ENCODE measurements at places on chromosomes 13 and 19.

- DNase-seq, result no peak
These were observed 72.5 kb downstream of the RYR1 start for GRCh38 chr19:38505958-38506357.

DNA sequence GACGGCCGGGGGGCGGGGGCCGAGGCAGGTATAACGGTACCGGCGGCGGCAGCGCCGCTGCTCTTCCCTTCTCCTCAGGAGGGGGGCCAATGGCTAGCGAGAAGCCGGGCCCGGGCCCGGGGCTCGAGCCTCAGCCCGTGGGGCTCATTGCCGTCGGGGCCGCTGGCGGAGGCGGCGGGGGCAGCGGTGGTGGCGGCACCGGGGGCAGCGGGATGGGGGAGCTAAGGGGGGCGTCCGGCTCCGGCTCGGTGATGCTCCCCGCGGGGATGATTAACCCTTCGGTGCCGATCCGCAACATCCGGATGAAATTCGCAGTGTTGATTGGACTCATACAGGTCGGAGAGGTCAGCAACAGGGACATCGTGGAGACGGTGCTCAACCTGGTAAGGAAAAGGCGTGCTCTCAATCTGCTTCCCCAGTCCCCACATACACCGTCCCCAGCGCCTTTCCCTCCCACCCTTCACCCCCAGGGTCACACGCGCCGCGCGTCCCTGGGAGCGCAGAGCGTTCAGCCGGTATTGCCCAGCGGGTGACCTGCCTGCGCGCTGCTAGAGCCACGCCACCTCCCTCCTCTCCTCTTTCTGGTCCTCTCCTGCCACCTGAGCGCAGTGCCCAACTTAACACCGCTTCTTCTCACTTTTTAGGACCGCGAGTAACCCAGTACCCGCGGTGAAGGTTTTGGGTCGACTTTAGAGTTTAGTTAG lies 814 bp downstream of the NBEA start:
- no peak for DNase-seq

DNA sequence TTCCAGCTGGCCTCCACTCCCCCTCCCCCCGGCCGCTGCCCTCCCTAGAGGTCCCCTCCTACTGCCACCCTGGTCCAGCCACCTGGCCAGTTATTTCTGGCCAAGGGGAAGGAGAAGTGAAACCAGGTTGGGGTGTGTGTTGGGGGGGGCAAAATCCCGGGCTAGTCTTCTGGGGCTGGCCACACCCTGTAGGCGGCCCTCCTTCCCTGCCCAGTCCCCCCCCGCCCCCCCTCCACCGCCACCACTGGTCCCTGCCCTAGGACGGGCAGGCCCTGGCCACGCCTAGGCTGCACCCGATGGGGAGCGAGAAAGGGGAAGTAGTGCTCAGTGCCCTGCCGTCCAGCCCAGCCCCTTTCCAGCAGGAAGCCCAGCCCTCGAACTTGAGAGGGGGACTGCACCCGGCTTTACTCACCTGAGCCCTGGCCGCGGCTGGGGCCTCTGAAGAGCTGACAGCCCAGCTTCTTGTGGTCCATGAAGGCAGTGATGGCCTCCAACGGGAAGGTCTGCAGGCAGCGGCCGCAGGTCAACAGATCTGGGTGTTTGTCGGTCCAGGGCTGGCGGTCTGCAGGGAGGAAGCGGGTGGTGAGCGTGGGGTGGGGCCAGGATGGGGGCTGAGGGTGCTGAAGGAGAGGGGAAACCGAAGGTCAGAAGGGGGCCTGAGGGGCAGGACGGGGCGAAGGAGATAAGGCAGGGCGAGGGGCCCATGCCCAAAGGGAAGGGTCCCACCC lies 813 bp downstream of the ZNF296 start:
- DNase-seq, result no peak

- DNase-seq, result no peak
These were observed 13.5 kb upstream of the TPM4 start for GRCh38 chr19:16062789-16063188.

GRCh38 chr19:47236072-47236675 lies 5.2 kb upstream of the BBC3 start:
- no peak for DNase-seq

DNA sequence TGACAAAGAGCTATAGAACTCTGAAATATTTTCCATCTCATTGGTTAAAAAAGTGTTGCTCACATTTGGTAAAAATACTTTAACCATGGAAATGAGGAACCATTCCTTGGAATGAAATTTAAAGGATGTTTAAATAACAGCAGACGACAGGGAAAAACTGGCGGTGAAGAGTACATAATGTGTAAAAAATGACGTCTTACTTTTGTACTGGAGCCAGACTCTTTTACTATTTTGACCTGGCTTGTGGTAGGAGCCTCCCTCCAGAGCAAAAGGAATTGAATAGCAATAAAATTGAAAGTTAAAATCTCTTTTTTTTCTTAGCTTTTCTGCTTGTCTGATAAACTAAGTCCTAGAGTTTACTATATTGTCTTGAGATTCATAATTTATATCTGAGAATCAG lies 426.2 kb upstream of the KLHL1 start:
- DNase-seq, result no peak

- DNase-seq, result no peak
These were observed 27.3 kb downstream of the ALOX5AP start for GRCh38 chr13:30762643-30763042.

DNA sequence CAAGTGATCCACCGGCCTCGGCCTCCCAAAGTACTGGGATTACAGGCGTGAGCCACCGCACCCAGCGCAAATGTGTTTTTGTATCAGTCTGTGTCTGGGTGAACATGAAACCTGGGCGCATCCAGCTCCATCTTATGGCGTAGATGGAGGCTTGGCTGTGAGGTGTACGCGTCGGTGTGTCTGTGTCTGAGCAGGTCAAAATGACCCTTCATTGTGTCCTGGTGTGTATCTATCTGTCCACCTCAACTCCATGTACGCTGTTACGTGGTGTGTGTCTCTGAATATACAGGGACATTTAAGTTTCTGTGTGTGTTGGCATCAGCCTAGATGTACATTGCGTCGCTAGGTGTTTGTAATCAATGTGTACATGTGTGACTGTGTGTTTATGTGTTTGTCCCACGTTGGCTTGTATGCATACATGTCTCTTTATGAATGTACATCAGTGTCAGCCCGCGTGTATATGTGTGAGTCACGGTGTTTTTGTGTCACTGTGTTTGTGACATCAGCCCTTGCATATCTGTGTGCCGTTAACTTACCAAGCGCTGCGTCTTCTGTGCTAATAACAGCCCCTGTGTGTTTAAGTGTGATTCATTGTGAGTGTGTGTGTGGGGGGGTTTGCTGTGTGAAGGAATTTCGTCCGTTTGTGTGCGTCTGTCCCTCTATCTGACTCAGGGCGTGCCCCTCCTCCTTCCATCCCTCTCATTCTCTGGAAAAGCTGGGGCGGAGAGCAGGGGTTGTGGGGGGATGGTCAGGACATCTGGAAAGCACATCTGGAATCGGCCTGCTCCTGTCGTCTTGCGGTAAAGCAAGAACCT lies 6.4 kb downstream of the AXL start:
- DNase-seq, result no peak

GRCh38 chr13:55263045-55263444 lies 1877.7 kb upstream of the PRR20A start:
- DNase-seq, result no peak

DNA sequence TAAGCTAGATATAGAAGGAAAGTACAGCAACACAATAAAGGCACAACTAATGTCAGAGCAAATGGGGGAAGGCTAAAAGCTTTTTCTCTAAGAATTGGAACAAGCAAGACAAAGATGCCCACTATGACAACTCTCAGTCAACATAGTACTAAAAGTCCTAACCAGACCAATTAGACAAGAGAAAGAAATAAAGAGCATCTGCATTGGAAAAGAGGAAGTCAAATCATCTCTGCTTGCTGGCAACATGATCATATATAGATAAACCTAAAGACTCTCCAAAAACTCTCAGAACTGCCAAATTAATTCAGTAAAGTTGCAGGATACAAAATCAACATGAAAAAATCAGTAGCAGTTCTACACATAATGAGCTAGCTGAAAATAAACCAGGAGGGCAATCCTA lies 542.0 kb downstream of the DIAPH3 start:
- no peak for DNase-seq

DNA sequence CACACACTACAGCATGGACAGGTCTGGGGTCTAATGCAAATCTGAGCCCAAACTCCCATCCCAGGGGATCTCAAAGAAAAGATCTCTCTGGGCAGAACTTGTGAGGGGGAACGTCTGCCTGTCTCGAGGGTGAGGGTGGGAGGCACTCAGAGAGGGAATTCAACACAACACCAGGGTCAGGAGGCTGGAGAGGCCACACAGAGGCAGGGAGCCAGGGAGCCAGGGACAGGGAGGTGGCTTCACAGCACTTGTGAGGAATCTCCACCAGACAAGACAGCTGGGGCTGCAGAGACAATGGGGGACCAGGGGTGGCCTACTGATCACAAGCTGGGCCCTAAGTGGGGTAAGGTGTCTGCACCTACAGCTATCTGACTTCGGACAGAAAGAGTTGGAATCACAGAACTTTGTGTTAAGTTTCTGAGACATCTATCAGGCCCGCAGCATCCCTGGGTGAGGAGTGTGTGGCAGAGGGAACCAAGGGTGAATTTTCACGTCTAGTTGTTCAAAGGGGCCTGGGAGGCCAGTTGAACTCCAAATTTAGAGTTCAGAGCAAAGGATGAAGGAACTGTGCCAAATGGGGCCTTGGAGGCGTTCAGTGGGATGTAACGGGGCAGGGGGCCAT lies 12.7 kb upstream of the AKAP8L start:
- no peak for DNase-seq

GRCh38 chr19:56403261-56403660 lies 871 bp upstream of the ZNF583 start:
- DNase-seq, result no peak

Measured in SK-N-MC (cell line).